Stimulated activated CD4-positive, alpha-beta T cell treated with anti-CD3 and anti-CD28 coated beads, Interleukin-1b, Interleukin-23, amount 100 ng/mL, for 4 hours (primary cell): ENCODE measurements at places on chromosomes 13 and 19.

GRCh38 chr19:45693106-45693788 lies 781 bp downstream of the QPCTL start:
- DNase-seq = peak; percentile 71

DNA sequence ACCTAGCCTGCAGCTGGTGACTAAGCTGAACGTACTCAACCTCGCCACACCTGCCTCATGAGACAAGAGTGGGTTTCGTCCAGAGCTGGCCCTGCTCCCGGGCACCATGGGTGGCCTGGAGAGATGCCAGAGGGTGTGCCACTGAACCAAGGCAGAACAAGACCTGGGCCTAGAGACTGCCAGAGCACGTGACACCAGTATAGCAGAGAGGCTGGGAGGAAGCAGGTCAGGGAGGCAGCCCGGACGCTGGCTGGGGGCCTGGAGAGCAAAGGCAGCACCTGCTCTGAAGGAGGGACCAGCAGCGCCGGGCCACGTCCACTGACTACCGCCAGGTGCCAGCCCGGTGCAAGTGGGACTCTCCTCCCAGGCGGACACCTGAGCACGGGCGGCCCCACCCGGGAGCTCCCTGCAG lies 7.3 kb upstream of the C13orf46 start:
- DNase-seq = no peak

DNA sequence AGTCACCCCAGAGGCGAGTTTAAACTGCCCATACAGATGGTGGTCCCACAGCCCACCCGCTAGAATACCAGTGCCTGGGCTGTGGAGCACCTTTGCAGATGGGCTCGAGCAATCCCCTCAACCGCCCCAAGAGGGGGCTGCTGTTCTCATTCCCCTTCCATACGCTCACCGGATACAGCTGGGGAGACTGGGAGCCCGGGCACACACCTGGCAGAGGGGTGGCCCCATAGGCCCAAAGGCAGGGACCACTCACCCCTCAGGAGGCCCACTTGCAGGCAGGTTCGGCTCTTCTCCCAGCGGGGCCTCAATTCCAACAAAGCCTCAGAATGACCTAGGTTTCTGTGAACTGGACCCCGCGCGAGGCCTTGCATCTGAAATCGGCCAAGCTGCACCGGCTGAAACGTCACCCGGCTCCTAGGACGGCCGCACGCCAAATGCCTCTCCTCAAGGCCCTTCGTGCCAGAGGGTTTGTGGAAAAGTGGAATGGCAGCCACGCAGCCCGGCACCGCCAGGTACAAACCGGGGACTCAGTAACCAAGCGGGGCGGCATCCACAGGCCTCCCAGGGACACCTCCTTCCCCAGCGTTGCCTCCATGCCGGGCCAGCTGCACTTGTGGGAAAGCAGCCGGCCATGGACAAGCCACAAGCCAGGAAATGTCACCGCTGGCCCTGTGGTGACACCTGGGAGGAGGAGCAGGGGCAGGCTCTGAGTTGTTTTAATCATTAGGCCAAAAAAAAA lies 18.7 kb downstream of the MLLT1 start:
- no peak for DNase-seq

GRCh38 chr13:68125087-68125480 lies 894.9 kb upstream of the PCDH9 start:
- DNase-seq = no peak

DNA sequence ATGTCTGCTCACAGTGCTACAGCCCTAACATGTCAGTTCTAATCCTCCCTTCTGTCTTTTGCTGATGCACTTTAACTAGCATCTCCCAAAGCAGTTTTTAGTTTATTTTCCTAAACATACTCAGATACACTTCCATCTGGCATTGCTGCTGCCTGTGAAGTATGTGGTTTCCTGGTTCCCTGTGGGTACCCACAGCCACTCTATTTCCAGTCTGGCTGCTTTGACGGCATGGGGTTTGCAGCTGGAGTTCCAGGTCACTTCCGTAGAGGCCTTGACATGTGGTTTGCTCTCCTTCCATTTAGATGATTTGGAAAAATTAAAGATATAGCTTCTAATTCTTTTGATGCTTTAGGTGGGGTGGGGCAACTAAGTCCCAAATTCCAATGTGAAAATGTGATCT lies 375.5 kb downstream of the PCDH20 start:
- DNase-seq = no peak

- DNase-seq = no peak
Observed at GRCh38 chr13:93086329-93086728, 140.3 kb upstream of the GPC6 start.

DNA sequence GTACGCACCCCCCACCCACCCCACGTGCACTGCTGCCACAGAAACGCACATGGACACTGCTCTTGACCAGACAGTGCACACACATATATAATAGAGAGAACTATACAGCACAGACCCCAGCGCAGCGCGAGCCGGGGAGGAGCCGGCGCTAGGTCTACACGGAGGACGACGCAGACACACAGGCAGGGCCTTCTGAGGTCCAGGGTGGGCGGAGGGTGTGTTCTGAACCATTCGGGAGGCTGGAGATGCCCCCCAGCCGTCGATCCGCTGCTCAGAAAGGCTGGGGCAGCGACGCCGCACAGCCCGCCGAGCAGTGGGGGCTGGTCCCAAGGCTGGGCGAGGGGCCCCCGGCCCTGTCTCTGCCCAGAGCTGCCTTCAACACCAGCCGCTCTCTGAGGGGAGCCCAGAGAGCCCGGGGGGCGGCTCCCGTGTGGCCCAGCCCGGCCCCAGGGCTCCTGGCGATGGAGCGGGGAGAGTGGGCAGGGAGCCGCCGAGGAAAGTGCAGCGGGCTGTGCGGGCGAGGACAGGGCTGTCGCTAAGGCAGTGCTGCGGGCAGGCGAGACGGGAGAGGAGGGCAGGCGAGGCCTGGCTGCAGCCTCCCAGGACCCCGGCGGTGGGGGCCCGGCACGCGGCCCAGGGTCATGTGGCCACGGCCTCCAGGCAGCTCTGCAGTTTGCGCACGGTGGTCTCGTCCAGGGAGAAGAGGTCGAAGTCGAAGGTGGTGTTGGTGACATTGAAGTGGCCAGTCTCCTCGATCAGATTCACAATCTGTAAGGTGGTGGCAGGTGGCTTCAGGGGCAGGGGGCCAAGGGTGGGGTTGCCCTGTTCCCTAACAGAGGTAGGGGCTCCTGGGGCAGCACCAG lies 67.1 kb downstream of the MLLT1 start:
- DNase-seq = no peak

DNA sequence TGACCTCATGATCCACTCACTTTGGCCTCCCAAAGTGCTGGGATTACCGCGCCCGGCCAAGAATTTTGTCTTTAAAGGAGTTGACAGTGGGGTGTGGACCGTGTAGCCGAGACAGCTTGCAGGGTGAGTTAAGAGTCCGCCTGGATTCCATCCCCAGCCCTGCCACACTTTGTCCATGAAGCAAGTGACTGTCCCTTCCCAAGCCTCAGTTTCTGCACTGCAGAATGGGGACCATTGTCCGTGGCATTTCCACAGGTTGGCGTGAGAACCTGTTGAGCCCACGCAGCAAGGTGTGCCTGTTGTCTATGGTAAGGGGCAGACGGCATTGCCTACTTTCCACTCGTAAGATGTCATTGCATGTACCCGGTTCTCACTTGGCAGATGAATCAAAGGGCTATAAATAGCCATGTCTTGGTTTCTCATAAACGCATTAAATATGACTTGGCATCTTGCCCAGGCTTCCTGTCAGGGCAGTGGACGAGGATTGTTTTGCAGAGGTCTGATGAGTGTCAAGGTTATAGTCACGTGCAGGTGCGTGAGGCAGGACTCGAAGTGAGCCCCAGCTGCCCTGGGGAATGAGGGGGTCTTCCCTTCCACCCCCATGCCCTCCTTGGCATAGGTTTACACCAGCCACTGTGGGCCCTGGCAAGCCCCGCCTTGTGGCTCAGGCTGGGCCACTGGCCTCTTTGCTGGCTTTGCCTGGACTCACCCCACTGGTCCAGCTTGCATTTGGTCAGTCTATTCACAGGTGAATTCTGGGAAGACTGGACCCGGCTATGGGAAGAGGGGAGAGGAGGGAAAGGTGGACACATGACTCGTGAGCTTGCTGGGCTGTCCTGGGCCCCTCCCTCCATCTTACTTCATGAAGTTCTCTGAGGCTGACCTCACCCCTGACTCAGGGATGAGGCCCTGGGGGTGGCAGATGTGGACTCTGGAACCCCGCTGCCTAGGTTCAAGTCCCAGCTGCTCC lies 14.6 kb downstream of the FAM187B start:
- DNase-seq = no peak

DNA sequence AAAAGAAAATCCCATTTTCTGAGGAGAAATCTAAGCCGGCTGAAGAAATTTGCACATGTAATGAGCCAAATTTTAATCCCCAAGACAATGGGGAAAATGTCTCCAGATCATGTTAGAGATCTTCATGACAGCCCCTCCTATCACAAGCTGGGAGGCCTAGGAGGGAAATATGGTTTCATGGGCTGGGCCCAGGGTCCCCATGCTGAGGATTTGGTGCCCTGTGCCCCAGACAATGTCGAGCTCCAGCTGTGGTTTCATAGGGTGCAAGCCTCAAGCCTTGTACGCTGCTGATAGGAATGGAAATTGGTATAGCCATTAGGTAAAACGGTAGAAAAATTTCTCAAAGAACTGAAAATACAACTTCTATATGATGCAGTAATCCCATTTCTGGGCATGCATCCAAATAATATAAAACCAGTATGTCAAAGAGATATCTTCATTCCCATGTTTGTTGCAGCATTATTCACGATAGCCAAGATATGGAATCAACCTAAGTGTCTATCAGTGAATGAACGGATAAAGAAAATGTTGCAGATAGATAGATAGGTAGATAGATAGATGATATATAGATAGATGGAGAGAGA lies 19.3 kb upstream of the FREM2 start:
- DNase-seq = no peak

- DNase-seq = peak; percentile 21
Observed at GRCh38 chr19:13441810-13442512, 64.3 kb downstream of the CACNA1A start.

DNA sequence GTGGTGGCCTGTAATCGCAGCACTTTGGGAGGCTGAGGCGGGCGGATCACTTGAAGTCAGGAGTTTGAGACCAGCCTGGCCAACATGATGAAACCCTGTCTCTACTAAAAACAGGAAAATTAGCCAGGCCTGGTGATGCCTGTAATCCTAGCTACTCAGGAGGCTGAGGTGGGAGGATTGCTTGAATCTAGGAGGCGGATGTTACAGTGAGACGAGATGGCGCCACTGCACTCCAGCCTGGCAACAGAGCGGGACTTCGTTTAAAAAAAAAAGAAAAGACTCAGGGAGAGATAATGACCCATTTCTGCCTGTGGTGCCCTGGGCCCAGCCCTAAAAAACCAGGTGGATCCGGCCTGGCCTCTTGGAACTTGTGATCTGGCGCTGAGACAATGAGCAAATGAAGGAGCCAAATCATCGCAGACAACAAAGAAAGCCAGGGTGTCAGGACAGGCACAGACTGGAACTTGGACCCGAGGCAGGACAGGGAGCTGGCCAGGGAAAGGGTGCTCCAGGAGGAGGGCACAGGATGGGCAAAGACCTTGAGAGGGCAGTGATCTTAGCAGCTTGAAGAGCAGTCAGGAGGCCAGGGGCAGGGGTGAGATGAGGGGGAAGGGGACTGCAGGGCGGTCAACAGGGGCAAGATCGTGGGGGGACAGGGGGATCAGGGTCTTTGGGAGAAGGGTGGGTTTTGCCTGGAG lies 962 bp upstream of the JAK3 start:
- DNase-seq = no peak

- no peak for DNase-seq
Observed at GRCh38 chr13:25971459-25972145, 80.2 kb downstream of the SHISA2 start.

GRCh38 chr19:28960986-28961705 lies 251.8 kb downstream of the UQCRFS1 start:
- no peak for DNase-seq

- no peak for DNase-seq
Observed at GRCh38 chr13:58619396-58620113, 988.0 kb downstream of the PCDH17 start.

- DNase-seq = no peak
Observed at GRCh38 chr13:100131863-100132574, 43.1 kb downstream of the PCCA start.

GRCh38 chr13:66528180-66528579 lies 702.0 kb downstream of the PCDH9 start:
- DNase-seq = no peak

- no peak for DNase-seq
Observed at GRCh38 chr19:42287017-42287826, 14.7 kb upstream of the PRR19 start.

DNA sequence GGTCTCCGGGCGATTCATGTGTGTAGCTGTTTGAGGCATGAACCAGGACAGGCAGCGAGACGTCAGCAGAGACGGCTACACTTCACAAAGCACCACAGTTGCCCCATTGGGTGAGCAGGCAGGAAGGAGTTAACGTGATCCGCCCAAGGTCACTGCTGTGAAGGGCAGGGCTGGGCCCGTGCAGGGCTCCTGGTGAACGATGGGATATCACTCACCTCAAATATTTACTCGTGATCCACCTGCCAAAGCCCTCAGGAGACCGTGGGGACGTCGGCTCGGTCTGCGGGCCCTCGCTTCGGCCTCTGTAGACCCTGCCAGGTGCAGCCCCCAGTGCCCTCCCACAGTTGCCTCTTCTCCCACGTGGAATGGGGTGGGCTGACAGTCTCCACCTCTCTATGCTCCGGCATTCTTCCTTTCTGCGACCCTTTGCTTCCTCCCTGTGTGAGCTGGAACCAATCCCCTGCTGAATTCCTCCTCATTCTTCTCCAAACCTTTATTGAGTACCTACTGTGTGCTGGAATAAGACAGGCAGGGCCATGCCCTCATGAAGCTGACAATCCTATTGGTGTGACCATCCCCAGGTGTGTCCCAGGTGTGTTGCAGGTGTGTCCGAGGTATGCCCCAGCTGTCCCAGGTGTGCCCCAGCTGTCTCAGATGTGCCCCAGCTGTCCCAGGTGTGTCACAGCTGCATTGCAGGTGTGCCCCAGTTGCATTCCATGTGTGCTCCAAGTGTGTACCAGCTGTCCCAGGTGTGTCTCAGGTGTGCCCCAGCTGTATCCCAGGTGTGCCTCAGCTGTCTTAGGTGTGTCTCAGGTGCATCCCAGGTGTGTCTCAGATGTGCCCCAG lies 2.0 kb upstream of the GRK1 start:
- DNase-seq = no peak

- DNase-seq = no peak
Observed at GRCh38 chr19:50547385-50548190, 20.6 kb downstream of the LRRC4B start.

- no peak for DNase-seq
Observed at GRCh38 chr13:112762690-112763080, 72.8 kb downstream of the ATP11A start.
